Activated CD4-positive, alpha-beta T cell treated with anti-CD3 and anti-CD28 coated beads for 4 hours (primary cell): ENCODE measurements at places on chromosomes 2 and 18.

DNA sequence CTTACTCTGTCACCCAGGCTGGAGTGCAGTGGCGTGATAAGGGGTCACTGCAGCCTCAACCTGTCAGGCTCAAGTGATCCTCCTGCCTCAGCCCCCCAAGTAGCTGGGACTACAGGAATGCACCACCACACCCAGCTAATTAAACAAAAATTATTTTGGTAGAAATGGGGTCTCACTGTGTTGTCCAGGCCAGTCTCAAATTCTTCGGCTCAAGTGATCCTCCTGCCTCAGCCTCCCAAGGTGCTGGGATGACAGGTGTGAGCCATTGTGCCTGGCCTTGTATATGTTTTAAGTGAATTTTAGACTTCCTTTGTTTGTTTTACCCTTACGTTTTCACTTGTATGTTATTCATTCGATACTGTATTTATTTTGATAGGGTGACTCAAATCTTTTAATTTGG is 34.7 kb upstream of the ITSN2 start:
- no peak for DNase-seq

GRCh38 chr18:27645929-27646328 is 460.8 kb upstream of the CHST9 start:
- DNase-seq: no peak

DNA sequence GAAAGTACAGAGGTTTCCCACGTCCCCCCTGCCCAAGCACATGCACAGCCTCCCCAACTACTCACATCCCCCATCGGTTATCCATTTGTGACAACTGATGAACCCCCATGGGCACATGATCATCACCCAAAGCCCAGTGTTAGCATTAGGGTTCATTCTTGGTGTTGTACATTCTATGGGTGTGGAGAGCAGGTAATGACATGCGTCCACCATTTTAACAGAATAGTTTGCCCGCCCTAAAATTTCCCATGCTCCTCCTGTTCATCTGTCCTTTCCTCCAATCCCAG is 74.3 kb downstream of the LONRF2 start:
- no peak for DNase-seq

DNA sequence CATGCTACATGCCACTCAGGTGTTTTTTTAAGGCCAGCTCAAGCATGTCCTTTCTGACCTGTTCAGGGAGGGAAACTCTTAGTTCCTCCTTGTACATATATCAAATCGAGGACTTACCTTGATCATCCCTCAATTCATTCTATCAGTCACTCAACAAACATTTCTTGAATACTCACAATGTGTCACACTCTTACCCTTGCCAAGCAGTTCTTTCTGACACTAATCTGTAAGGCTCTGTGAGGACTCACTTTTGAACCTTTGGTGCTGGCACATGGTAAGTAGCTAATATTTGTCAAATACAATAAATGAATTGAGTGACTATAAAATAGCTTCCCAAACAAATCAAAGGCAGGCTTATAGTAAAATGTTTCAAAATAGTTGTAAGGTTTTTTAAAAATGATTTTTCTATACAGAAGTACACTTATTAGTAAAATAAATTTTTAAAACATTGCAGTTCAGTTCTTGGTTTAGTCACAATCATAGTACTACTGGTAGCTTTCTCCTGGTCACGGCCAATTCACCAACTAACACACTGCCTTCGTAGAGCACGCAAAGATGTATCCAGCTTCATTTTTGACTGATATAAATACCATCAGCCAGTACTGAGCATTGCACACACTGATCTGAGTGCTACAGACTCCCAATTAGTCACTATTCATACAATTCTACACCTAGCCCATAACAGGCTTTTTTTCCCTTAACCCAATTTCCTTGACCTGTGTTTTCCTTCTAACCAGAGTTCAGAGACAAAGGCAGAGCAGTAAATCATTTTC is 50.9 kb downstream of the ZEB2 start:
- no peak for DNase-seq

DNA sequence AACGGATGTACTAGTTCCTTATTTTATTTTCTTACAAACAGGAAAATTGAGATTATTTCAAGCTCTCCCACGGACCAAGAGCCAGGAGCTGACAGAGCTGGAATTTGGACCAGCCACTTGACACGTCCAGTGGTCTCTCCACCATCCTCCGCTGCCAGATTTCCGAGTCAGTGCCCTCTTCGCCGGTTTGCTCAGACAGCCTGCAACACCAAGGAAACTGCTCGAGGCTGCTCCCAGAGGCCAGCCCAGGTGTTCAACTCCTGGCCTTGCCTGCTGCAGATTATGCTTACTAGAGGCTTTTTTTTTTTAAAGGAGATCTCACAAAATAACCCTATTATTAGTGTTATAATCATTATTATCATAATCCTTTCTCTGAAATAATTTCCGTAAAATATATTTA is 779.8 kb downstream of the RNF144A start:
- no peak for DNase-seq

DNA sequence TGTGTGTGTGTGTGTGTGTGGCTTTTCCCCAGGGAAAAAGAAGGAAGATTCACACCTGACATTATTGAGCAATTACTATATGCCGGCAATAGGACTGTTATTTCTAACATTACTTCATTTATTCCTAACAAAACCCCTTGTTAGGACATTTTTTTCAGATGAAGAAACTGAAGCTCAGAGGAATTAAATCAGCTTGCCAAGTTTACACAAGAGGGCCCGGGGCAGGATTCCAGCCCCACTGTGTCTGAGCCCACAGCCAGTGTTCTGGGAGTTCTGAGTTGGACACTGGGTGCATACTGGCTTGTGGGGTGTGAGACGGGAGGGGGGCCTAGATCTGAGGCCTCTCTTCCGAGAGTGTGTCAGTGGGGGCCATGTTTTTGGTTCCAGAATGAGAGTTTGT is 9.9 kb downstream of the TOGARAM2 start:
- no peak for DNase-seq

DNA sequence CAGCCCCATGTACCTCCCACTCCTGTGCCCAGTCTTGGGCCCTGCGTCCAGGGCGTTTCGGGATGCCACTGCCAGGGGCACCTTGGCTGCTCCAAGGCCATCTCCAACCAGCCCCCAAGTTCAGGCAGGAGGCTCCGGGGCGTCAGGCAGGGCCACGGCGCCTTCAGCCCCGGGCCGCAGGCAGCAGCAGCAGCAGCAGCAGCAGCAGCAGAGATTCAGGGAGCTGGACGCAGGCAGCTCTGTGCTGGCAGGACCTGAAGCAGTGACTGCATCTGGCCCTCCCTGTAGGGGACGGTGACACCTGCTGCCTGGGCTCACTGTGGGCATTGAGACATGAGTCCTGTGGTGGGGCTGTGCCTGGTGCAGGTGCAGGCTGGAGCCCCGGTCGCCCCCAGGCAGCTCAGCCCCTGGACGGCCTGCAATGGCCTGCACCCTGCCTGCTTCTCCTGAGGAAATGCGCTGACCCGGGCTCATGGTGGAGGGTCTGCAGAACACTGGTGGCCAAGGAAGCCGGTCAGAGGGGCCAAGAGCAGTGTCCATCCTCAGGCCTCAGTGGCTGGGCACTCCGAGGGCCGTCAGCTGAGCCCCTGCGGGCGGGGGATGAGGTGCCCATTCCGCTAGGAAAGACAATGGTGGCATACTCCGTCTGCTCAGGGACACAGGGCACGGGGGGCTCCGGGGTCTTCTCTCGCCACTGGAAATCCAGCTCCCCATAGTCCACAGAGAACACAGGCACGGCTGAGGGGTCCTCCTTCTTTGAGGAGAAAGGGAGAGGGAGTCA is 8.0 kb downstream of the PDCD1 start:
- no peak for DNase-seq

- no peak for DNase-seq
These were observed 73.6 kb upstream of the NXPH2 start for GRCh38 chr2:138853761-138854160.

DNA sequence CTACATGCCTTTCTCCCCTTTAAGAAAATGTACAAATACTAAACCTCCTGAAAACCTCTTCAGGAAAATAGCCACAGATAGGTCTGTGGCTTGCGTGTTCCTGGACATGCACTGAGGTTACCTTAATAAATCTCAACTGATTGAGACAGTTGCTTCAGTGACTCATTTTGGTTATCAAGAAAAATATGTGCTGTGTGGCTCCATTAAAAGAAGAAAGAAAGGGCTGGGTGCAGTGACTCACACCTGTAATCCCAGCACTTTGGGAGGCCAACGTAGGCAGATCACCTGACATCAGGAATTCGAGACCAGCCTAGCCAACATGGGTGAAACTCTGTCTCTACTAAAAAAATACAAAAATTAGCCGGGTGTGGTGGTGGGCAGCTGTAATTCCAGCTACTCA is 27.1 kb downstream of the CREG2 start:
- no peak for DNase-seq

DNA sequence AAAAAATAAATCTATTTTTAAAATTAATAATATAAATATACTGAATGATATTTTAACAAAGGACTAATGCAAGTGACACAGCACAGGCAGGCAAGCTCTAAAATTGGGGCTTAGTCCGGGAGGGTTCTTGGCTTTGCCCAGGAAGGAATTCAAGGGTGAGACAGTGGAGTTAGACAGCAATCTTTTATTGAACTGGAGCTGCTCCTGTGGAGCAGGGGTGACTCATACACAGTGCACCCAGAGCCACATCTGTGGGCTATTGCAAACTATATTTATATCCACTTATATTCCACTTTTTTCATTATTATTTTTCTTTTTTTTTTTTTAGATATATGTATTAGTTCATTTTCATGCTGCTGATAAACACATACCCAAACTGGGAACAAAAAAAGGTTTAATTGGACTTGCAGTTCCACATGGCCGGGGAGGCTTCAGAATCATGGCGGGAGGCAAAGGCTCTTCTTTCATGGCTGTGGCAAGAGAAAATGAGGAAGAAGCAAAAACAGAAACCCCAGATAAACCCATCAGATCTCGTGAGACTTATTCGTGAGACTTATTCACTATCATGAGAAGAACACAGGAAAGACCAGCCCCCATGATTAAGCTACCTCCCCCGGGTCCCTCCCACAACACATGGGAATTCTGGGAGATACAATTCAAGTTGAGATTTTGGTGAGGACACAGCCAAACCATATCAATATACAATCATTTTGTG is 437.1 kb downstream of the BCL11A start:
- DNase-seq: no peak

GRCh38 chr18:56891116-56891515 is 240.0 kb downstream of the WDR7 start:
- DNase-seq: no peak

DNA sequence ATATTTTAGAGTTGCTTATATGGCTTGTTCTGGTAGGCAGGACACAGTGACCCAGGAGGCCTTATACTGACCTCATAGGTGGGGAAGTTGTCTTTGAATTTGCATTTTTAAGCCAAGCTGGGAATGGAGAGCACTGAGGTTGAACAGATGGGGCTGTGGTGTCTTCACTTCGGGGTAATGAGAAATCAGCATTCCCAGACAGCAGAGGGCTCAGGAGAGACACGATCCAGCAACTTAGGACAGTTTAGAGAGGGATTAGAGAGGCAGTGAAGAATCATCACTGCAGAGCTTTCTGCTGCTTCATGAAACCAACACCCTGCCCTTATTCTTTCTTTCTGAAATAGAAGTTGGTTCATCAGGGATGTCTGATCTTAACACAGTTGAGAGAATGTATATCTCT is 202.4 kb downstream of the TDRD15 start:
- DNase-seq: no peak

- no peak for DNase-seq
These were observed 76.9 kb downstream of the CRIM1 start for GRCh38 chr2:36432479-36432878.

DNA sequence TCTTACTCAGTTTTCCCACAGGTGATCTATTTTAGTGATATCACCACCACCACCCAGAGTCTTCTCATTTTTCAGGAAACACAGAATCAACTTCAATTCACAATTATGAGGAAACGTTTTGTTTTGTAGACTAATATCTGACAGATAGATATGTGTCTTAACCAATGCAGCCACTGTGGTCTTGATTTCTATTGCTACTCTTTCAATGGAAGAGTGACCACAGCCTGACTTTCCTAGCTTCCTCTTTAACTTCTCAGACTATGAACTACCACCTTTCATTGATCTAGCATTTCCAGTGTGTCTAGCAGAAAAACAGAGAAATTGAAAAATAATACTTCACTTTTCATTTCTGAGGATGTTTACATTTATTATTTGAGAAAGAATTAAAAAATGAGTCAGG is 20.5 kb downstream of the ADAM17 start:
- no peak for DNase-seq

DNA sequence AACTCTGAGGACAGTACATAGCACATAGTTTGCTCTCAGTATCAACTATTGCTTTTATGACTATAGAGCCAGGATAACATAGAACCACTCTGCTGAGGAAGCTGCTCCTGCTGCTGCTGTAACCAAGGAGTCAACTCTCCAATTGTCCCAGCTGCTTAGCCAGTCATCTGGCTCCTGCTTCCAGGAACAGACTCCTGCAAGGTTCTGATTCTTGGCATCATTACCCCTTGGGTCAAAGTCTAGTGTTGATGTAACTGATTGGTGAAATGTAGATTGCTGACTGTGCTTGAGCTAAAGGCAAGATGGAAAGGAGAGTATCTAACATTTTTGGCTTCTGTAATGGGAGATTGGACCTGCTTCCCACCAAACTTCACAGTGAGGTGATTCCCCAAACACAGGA is 261.9 kb upstream of the FSHR start:
- no peak for DNase-seq

DNA sequence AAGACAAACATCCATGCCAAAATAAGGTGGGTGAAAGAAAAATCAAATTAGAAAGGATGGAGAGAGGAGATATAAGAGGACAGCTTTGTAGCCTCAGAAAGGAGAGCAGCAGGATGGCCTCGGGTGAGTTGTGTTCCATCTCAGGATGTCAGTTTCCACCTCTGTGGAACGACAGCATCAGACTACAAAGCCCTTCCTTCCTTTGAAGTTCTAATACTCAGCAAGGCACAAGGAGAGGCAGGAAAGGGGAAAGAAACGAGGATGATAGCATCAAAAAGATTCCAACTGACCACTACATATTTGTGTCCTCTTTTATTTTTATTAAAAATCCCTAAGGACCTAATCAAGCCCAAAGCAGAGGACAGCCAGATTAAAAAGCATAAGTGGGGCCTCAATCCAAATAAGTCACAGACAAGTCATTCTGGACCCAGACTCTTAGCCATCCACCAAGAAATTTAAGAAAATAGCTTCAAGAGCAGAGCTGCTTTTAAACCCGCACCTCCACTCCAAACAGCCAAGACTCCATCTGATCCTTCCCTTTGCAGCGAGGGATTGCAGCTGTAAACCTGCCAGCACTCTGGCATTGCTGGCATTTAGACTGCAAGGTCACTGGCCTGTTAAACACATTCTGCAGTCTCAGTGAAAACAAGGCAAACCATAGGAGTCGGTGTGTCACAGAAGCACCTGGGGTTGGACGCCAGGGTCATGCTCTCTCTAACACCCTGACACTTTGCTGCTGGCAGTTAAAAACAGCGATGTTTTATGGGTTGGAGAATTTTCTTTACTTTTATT is 314.5 kb upstream of the CHAC2 start:
- DNase-seq: no peak

GRCh38 chr2:28233164-28233676 is 159.4 kb upstream of the FOSL2 start:
- DNase-seq: no peak
